ENCODE measurements at places on chromosomes 6 and 20.

DNA sequence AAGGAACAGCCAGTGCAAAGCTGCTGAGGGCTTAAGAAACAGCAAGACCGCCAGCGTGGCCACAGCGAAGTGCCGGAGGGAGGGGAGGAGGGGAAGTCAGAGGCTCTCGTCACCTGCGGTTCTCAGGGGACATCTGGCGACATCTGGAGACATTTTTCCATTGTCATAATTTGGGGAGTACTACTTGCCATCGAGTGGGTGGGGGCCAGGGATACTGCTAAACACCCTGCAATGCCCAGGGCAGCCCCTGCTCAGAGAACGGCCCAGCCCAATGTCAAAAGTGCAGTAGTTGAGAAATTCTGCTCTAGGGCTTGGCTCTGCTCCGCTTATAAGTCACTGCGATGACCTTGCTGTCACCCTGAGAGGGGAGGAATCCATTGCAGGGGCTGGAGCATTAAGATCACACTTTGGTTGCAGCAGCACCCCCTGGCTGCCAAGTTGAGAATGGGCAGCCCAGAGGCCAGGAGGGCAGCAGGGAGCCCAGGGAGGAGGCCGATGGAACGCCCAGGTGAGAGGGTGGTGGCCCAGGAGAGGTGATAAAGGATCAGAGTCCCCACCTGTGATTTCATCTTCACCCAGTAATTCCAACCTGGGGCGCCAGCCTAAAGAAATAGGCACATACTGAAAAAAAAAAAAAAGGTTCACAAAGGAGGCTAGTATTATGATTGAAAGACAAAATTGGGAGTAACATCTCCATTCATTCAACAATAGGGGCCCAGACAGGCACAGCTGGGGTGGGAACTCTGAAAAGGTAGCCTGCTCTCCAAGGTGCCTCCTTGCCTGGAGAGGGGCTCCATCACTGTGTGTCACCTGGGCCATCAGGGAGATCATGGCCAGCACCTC, 218.2 kb downstream of the BMP7 start:
- DNase-seq, result peak; percentile 73

- DNase-seq, result no peak
Observed at GRCh38 chr6:22666586-22666985, 97.2 kb downstream of the HDGFL1 start.

- DNase-seq, result no peak
Observed at GRCh38 chr6:159128978-159129377, 40.2 kb upstream of the FNDC1 start.

GRCh38 chr6:123769431-123769830, 34.2 kb upstream of the NKAIN2 start:
- no peak for DNase-seq

- no peak for DNase-seq
Observed at GRCh38 chr6:53945765-53946407, 151.1 kb downstream of the LRRC1 start.

DNA sequence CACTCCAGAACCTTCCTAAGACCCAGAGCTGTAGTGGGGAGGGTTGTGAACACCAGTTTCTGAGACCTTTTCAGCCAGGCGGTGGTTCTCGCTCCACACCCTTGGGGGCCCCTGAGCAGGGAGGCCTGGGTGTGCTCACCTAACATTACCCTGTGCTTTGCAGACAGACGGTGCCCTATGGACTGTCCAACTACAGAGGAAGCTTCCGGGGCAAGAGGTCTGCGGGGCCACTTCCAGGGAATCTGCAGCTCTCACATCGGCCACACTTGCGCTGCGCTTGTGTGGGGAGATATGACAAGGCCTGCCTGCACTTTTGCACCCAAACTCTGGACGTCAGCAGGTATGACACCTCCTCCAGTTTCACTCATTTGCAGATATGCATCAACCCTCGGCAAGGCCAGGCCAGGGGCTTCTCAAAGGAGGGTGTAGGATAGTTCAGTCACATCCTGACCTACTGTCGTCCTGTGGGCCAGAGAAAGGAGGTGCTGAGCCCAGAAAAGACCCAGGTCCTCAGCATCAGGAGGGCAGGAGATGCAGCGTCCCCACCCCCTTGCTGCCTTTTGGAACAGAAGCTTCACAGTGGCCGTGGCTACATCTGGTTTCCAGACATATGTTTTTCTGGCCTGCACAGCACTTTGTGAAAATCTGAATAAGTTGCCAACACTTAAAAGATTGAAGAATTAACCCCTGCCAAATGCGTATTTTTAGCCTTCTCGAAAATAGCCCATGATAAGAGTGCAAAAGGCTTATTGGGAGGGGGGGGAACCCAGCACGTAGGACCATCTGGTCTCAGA, 20.6 kb downstream of the EDN3 start:
- DNase-seq, result no peak

- no peak for DNase-seq
Observed at GRCh38 chr6:112113918-112114317, 26.5 kb downstream of the FAM229B start.

- DNase-seq, result no peak
Observed at GRCh38 chr20:45918779-45919537, 7.0 kb upstream of the PLTP start.

Data from ecto neural progenitor cell (in vitro differentiated cells).